Stimulated activated CD4-positive, alpha-beta T cell treated with anti-CD3 and anti-CD28 coated beads, Interleukin-15, amount 100 ng/mL, for 1 hour (primary cell): ENCODE measurements at places on chromosomes 2 and 18.

GRCh38 chr2:102075479-102075878 lies 67.1 kb upstream of the IL1R1 start:
- DNase-seq: no peak

DNA sequence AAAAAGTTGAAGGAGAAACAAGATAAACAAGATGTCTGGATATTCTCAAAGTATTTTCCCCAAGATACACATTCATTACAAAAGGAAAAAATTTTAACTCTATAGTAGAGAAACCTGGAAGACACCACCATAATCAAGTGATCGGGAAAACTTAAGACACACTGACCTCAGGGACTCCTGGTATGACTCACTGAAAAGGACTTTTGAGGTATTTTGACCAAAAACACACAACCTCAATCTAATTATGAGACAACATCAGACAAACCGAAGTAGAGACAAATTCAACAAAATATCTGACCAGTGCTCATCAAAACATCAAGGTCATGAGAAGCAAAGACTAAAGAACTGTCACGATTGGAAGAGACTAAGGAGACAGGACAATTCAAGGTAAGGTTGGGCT lies 34.7 kb downstream of the LPIN2 start:
- no peak for DNase-seq

GRCh38 chr2:221571025-221571550 lies 1.0 kb downstream of the EPHA4 start:
- DNase-seq: no peak

DNA sequence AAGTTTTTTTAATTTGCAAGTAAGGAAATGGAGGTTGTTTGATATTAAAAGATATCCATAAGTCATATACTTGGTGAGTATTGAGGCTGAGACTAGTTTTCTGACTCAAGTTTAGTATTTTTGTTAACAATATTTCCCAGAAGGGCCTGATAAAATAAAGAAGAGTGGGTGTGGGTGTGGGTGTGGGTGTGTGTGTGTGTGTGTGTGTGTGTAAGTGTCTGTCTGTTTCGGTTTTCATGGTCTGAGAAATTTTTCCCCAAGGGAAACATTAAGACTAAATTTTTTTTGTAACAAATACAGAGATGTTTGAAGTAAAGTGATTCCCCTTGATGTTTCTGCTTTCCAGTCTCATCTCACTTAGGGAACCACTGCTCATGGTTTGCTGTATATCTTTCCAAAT lies 36.5 kb downstream of the PPM1B start:
- no peak for DNase-seq

GRCh38 chr2:49928551-49928950 lies 774.2 kb upstream of the FSHR start:
- DNase-seq: no peak

DNA sequence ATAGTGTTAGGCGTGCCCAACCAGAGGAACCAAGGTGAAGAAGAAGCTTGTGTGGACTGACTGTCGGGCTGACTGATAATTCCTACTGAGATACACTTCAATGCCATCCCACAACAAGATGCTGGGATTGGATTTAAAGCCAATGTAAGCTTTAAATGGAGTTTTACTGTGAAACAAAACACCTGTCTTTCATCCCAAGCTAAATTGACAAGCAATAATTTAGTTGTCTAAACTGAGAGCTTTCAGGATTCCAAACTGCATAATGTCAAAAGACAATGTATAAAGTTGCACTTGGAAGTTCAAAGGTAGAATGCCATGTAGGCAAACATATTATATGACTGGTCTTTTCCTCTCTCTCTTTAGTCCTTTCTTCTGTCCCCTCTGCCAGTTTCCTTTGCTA lies 1025.3 kb upstream of the FANCL start:
- no peak for DNase-seq

DNA sequence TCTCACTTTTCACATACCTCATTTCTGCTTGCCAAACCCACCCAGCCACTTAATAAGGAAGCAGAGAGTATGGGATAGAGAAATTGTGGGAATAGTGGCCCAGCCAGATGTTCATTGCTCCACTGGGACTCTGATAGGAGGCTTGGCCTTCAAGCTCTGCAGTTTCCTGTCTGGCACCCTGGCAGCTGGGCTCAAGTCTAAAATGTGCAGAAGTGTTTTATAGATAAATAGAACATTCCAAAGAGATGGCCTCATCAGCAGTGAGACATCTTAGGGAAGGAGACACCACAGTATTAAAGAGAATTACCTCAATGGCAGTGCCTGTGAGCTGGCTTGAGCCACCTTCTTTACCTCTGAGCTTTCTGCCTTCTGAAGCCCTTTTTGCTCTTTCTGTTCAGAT lies 24.7 kb downstream of the COPS7B start:
- DNase-seq: no peak

DNA sequence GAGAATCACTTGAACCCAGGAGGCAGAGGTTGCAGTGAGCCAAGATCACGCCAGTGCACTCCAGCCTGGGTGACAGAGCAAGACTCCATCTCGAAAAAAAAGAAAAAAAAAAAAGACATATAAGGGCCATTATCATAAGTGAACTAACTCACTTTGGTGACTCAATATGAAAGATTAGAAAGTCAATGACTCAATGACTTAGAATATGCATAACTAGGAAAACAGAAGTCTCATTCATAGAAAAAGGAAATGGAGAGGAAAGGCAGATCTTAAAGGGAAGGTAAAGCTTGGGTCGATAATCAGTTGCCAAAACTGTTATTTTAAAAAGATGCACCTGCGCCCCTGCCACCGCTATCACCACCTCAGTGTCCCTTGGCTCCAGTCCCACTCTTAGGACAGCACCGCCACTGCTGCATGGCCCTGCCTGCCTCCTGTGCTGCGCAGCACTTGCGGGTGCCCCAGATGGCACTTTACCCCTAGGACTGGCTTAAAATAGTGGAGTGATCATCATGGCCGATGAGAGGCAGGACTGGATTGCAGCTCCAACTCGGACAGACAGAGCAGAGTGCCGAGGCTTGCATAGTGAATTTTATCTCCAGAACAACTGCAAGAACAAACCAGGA lies 54.7 kb downstream of the INO80D start:
- DNase-seq: no peak
